Effector CD4-positive, alpha-beta T cell (primary cell): ENCODE measurements at places on chromosomes 6 and 20.

- DNase-seq: no peak
These were observed 323.3 kb upstream of the NT5E start for GRCh38 chr6:85126485-85127167.

- DNase-seq: no peak
These were observed 718.0 kb downstream of the UTRN start for GRCh38 chr6:145003145-145003544.

GRCh38 chr20:14512839-14513238 lies 175.4 kb upstream of the FLRT3 start:
- no peak for DNase-seq

DNA sequence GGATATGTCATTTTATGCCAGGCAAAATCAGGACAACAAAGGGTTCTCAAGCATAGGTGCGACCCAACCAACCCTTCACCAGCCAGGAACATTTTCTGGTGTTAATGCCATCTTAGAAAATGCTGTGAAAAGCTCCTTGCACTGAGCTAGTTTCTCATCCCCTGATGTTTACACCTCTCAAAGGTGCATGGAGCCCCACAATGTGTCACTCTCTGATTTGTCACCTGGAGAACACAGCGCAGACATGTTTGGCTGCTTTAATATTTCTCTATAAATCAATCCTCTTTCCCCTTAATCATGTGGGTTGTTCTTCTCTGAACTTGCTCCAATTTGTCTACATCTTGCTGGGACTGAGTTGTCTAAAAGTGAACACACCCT lies 244.3 kb downstream of the TSHZ2 start:
- DNase-seq: no peak

- no peak for DNase-seq
These were observed 246.0 kb upstream of the SPTLC3 start for GRCh38 chr20:12762725-12763124.

DNA sequence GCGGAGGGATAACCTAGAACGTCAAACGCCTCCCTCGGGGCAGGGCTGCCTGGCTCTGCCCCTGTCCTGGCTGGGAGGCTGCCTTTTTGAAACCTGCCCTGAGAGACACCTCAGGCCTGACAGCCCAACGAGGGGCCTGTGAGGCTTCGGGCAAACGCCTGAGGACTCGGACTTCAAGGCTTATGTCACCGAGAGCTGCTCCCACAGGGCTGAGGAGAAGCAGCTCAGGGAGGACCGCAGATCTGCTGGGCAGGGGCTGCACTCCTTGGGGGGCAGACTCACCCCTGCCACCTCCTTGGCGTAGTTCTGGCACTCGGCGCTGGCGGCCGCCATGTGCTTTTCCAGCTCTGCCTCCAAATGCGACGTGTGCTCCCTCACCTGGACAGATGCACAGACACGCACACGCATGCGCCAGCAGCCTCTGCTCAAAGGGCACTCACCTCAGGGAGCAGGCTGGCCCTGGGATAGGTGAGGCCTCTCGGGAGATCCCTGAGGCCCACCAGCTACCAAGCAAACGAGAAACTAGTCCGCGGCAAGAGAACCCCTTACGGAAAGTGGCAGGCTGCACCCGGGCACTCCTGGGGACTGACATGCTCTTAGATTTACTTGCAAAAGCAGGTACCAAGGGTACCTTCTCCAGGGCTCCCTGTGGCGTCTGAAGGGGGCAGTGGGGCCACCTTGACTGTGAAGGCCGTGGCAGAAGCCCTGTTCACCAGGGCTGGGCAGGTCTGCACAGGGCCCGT lies 49.6 kb downstream of the DSTN start:
- DNase-seq: no peak

DNA sequence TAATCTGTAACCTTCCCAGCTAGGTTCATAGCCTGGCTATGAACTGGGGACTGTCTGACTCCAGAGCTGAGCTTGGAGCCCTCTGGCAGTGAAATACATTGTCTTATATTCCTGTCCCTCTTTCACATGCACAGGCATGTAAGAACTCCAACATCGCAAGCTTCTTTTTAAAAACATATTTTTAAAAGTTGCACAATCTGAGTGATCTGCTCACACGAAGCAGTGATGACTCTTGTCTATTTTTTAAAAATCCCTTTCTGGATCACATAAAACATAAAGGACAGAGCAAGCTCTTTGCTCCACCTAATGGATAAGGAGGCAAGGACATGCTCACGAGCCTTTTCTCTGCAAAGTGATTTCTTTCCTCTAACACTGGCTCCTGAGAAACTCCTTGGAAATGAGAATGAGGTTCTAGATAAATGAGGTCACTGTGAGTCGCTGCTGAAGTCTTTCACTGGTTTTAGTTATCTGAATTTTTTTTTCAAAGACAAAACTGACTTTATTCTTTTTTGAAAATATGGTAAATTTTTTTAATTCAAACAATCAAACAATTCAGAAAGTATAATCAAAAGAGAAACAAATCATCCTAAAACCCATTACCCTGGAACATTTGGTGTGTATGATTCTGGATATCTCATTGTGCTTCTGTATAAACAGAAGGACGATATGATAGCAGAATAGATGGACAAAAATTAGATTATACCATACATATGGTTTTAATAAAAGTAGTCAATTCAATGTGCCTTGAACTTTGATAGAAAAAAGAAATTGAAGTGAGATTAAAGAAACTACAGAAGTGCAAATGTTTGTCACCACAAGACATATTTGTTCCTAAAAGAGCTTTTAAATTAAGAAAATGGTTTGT lies 30.8 kb downstream of the IL20RA start:
- DNase-seq: no peak

DNA sequence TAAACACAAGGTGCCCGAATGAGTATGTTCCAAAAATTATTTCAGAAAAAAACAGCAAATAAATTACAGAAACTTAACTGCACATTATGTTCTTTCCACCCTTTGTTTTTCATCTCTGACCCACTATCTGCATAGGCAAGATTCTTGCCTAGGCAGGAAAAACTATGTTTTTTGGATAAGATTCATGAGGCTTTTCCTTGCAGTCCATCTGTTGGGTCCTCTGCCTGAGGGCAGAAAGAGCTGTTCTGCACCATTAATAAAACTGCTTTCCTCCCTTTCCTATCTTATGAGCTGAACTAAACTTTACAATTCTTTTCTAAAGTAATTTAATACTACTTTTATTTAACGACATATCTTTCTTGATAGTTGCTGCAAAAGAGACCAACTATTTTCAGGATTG lies 21.1 kb downstream of the ENPP1 start:
- no peak for DNase-seq

DNA sequence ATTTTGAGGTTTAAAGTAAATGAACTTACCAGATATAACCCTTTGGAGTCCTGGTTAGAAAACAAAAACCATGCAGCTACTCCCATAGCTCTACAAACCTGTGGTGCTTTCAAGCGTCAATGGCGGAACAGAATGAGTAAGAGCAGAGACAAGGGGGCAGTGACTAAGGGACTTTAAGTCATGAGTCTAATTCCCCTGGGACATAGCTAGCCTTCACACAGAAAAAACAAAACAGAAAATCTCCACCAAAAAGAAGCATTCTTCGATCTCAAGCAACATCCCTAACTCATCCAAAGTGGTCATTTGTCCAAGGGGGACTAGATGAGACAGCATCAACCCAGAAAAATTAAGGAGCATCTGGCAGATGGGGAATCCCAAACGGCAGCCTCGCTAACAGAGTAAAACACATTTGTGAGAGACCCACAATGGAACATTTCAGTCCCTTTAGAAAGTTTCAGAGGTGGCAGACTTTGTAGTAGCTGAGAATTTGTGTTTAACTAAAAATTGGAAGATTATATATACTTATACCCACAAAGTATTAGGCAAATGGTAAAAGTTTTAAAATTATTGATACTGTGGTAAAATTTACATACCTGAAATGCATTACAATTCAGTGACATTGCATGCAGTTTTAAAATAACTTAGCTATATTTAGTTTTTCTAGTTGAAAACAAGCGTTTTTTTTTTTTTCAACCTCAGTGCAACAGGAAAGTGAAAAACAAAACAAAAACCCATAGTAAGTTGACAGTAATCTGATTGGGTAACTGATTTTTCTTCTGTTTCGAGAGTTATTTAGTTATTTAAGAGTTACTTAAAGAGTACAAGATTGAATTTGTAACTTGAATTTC lies 67.5 kb downstream of the KCNQ5 start:
- no peak for DNase-seq

GRCh38 chr6:83854766-83855165 lies 1.6 kb downstream of the RIPPLY2 start:
- DNase-seq: no peak
